Motor neuron (in vitro differentiated cells): ENCODE measurements at places on chromosomes 7 and 10. TPM values are rescaled to one million over a fixed set of nuclear protein-coding genes. Genes with fewer than 3 reads are reported as not detected.

The CCDC172 gene
- not detected in 2 replicates for total RNA-seq

The MRC1 gene
- not detected in 2 replicates for total RNA-seq

The HOXA5 gene
- 89.6 and 104 TPM in 2 replicates for total RNA-seq

The HMX2 gene
- total RNA-seq: 0.16 TPM in 1 of 2 replicates, not detected in the other

The PPP1R3C gene
- total RNA-seq: 38.6 and 41.6 TPM in 2 replicates

DNA sequence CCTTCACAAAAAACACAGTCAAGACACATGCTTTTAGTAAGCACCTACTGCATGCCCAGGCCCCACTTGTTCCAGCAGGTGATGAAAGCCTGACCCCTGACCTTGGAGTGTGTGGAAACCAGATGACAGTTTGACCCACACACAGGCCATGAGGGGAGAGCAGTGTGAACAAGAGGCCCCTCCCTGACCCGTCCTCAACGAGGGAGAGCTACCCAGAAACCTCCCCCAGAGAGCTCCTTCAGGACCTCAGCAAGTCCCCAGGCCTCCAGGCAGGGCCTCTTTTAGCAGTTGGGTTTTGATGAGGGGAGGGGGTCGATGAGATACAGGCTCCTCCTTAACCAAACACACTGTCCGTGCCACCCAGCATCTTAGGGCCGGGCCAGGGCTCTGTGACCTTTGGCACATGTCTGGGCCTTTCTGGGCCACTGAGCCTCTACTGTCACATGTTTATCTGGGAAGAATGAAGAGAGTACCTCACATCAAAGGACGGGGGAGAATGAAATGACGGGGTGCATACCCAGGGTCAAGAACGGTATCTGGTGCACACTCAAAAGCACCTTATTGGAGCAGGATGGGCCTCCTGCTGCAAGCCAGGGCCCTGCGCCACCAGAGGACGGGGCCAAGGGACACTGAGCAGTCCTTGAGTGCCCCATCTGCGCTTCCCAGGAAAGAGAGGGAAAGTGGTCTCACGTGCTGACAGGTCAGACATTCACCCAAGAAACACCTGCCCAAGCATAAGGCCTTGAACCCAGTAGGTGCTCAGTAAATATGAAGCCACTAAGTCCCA lies 202.6 kb upstream of the ZMIZ1 start:
- no peak for ATAC-seq

DNA sequence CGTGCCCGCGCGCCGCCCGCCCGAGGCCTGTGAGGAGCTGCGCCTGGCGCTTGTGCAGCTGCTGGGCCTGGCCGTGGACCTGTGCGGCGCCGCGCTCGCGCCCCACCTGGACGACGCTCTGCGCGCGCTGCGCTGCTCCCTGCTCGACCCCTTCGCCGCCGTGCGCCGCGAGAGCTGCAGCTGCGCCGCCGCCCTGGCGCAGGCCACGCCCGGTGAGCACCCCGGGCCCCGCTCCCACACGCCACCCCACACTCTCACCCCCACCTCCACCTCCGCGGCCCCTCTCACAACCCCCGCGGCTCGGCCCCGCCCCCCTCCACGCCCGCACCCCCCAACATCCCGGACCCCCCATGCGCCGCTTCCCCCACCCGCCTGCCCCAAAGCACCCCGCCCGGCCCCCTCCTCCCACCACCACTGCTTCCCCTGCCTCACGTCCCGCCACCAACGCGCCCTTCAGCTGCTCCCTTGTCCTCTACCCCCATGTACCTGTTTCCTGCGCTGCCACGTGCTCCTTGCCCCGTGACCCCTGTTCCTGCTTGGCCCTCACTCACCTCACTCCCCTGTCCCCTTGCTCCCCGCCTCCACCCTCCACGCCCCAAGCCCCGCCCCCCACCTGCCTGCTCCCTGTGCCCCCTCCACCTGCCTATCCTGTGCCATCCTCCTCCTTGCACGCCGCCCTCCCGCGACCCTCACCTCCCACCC lies at the start of gene PRKAR1B:
Gene PRKAR1B, minus strand, starts transcription at position 178 of the 702 bp plus-strand sequence. CDS start 15,776 bp downstream, outside the sequence.
- ATAC-seq: peak; percentile 66

GRCh38 chr7:24669971-24670591 lies 87.2 kb downstream of the GSDME start:
- no peak for ATAC-seq

DNA sequence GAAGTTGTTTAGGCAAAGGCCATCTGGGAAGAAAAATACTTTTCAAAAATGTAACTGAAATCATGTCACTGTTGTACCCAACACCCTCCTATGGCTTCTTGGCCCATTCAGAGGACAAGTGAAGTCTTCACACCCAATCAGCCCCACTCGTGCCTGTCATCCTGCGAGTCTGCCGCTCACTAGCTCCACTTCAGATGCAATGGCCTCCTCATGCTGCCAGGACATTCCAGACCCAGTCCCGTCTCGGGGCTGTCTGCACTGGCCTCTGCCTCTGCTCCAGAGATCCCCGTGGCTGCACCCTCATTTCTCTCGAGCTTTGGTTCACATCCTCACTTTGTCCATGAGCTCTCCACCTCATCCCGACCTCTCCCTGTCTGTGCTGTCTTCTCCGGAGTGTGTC lies 227.1 kb downstream of the KCNMA1 start:
- no peak for ATAC-seq

GRCh38 chr10:38093816-38094157 lies 350 bp upstream of the ZNF37A start:
- no peak for ATAC-seq

- peak; percentile 82 for ATAC-seq
Measured at GRCh38 chr7:28474640-28475039, 62.3 kb downstream of the CREB5 start.

- no peak for ATAC-seq
Measured at GRCh38 chr7:112430649-112431048, 19.6 kb upstream of the IFRD1 start.

DNA sequence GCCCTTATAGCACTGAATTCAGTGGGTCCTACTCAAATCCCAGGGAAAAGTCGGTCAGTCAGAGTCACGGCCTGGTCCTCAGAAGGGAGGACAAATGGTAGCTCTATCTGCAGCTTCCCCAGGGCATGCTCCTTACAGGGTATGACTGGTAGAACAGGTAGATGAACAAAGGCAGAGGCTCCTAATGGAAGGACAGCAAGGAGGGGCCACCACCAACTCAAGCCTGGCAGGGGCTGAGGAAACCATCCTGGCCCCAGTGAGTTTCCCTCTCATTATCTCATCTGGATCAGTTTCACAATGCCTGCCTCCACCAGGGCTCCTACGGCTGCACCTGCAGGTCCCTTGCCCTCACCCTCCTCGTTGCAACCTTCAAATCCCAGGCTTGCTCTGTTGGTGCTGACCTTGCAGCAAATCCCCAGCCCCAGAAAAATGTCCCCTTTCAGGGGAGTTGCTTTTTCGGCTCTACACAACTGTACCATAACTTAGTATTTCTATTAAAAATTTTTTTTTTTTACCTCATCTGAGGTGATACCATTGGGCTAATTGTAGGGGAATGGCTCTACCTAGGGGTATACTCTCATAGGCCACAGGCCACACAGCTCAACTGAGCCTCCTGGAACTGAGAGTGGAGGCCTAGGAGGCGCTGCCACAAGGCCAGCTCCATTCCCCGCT lies 2.4 kb upstream of the MYO1G start:
- ATAC-seq: no peak

DNA sequence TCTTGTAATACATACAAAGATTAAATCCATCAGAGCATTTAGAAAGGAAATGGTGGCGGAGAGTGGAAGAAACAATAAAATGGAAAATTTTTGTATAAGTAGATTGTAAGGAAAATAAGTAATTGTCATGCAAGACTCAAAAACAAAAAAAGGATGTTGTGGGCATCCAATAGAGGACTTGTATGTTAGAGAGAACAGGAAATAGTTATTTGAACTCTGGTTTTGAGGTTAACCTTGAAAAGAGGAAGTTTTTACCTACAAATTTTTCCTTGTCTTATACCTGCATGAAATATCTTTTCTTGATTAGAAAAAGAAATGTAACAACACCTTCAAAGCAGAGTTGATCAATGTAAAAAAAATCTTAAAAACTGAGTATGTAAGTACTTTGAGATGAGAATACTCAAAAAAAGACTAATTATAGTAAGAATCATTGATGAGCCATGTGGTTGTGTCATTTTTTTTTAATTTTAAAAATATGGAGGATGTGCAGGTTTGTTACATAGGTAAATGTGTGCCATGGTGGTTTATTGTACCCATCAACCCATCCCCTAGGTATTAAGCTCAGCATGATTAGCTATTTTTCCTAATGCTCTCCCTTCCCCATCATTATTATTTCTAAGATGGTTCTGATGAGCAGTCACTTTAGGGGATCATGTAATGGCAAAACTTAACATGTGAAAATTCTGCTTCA lies 11.9 kb downstream of the TMEM106B start:
- ATAC-seq: no peak
